ENCODE measurements at places on chromosomes 11 and 22.

DNA sequence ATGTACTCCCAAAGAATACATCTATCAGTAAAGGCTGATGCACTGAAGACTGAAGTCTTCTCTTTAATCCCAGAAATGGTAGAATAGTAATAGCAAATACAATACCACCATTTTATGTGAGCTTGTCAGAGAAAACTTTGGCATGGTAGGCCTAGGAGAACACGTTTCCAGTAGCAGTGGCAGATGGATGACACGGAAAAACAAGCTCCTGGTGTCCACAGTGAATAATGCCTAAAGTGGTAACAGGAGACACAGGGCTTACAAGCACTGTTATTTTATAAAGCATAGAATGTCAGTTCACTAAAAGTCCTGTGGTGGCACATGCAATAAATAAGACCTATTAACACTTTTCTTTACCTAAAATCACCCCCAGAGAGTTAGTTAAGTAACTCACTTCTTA is 277.6 kb downstream of the TTC28 start:
- DNase-seq: no peak

GRCh38 chr11:44198146-44198724 is 102.8 kb downstream of the EXT2 start:
- no peak for DNase-seq

DNA sequence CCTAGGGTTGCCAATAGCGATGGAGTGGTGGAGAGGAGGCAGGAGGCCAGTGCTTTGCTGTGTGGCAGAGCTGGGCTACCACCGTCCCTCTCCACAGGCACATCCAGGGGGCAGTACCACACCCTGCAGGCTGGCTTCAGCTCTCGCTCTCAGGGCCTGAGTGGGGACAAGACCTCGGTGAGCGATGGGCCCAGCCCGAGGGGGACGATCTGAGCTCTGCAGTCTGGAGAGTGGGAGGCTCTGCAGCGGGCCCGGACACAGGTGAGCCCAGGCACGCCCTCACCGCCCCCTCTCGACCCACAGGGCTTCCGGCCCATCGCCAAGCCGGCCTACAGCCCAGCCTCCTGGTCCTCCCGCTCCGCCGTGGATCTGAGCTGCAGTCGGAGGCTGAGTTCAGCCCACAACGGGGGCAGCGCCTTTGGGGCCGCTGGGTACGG is 2.5 kb downstream of the PKP3 start:
- DNase-seq: no peak

GRCh38 chr11:34149786-34150185 is 44.4 kb downstream of the NAT10 start:
- no peak for DNase-seq

DNA sequence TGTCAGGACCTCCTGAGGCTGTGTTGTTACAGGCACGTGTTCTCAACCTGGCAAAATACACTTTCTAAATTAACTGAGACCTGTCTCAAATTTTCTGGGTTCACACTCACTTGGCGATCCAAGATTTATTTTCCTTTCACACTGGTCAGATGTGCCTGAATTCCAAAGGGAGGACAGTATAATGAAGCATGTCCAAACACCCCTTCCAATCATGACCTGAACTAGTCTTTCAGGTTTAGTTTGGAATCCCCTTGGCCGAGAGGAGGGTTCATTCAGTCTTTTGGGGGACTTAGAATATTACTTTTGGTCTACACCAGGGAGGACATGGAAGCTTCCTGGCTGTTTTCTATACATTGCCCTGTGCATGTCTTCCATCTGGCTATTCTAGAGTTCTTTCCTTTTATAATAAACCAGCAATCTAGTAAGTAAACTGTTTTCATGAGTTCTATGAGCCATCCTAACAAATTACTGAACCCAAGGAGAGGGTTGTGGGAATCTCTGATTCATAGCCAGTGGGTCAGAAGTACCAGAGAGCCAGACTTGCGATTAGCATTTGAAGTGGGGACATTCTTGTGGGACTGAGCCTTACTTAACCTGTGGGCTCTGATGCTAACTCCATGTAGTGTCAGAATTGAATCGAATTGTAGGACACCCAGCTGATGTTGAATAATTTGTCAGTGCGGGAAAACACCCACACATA is 14.8 kb upstream of the TMEM216 start:
- no peak for DNase-seq

GRCh38 chr22:17774926-17775685 is 837 bp upstream of the BID start:
- no peak for DNase-seq

DNA sequence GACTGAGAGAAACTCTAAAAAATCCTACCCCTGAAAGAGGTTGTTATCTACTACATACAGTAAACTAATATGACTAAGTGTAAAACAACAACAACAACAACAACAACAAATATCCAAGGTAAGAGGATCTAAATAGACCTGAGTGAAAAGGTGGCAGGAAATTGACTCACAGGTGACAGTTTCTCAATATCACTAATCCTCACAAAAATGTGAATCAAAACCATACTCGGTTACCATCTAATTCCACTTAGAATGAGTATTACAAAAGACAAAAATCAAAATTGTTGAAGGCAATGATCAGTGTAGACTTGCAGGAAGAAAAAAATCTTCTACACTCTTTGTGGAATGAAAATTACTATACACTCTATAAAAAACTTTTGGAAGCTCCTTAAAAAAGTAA is 17.5 kb downstream of the RGL4 start:
- no peak for DNase-seq

DNA sequence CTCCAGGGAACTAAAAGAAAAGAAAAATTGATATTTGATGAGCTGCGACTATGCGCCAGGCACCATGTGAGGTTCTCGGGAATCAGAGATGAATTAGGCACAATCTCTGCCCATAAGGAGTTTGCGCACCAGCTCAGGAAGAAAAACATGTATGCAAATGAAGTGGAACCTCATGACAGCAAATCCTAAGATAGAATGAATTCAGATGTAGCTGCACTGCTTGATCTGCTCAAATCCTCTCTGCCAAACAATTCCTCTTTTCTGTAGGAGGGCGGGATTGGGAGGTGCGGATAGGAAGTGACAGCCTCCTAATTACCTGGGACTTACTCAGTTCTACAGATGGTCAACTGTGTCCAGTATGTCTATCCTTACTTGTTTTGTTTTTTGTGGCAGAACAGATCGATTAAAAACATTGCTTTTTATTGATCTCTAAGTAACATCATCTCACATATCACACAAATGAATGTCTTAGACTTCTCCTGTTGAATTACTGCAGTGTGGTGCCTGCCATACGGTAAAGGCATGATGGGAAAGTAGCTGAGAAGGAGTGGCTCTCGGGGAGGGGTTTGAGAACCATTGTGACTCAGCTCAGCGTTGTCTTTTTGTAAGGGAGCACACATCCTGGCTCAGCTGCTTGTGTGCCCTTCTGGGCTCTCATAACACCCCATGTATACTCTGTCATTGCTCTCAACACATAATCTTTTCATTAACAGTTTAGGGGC is 13.9 kb downstream of the CRTAM start:
- no peak for DNase-seq

- peak; percentile 23 for DNase-seq
These were observed 26.7 kb downstream of the FLI1 start for GRCh38 chr11:128720522-128720985.

GRCh38 chr11:73716153-73717056 is 44.5 kb downstream of the RAB6A start:
- DNase-seq: no peak

- DNase-seq: no peak
These were observed 52.9 kb upstream of the FBXO3 start for GRCh38 chr11:33827206-33827605.

GRCh38 chr11:12456651-12457579 is 79.5 kb downstream of the PARVA start:
- DNase-seq: no peak

DNA sequence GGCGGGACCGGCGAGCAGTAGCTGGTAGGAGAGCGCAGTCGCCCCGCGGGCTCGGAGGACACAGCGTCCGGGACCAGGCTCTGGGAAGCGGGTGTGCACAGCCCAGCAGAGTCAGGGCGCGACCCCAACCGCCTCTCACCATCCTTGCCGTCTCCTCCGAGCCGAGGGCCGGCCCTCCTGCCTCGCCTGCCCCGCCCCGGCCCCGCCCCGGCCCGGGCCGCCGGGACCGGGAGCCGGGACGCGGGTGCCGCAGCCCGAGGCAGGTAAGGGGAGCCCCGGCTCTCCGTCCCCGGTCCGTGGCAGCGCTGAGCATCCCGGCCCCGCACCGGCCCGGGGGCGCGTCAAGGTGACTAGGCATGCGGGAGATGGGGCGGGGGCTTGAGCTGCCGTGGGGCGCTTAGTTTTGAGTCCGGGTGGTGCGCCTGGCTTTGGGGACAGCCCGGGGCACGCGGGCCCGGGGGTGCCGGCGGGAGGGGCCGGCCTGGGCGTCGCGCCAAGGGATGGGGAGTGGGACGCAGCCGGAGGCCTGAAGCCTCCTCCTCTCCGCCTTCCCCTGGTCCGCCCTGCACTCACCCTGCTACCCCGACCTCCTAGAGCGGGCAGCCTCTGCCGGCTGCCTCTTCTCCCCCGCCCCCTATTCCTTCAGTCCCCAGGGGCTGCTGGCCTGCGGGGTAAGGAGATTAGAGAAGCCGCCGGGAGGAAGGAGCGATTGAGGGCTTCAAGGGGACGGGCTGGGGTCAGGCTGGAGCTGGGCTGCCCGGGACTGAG is at the start of gene ABCG4:
Gene ABCG4 (plus strand): TSS at position 35 of the 768 bp plus-strand sequence. CDS start 914 bp downstream, outside the sequence.
- DNase-seq: peak; percentile 39

- no peak for DNase-seq
These were observed 262.6 kb downstream of the LARGE1 start for GRCh38 chr22:33657670-33658069.

- no peak for DNase-seq
These were observed 11.5 kb upstream of the TBC1D22A start for GRCh38 chr22:46750863-46751443.

DNA sequence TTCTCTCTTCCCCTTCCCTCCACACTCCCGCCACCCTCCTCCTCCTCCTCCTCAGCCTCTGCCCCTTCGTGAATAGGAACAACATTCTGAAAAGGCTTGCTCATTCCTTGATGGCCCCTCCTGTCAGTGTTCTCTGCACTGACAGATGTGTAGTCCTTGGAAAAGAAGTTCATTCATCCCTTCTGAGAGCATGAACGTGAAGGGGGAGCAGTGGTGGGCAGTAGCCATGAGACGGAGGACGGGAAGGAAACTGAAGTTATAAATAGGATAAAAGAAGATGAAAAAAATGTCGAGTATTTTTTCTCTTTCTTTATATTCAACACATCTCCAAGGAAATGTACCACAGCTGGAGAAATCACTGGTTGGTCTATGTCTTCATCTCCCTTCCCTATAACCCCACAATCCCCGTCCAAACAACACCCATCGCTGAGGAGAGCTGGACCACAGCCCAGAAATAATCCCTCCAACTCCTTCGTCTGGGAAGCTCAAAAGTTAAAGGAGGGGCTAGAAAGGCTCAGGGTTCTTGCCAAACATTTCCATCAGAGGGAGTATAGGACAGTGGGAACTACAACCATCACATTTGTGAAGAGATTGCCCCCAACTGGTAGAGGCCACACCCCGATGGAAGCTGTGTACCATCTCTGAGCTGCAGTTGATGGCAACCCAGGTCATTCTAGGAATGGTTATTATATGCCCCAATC is 33.5 kb downstream of the ETS1 start:
- no peak for DNase-seq

GRCh38 chr11:16167706-16168487 is 188.4 kb downstream of the SOX6 start:
- DNase-seq: no peak

DNA sequence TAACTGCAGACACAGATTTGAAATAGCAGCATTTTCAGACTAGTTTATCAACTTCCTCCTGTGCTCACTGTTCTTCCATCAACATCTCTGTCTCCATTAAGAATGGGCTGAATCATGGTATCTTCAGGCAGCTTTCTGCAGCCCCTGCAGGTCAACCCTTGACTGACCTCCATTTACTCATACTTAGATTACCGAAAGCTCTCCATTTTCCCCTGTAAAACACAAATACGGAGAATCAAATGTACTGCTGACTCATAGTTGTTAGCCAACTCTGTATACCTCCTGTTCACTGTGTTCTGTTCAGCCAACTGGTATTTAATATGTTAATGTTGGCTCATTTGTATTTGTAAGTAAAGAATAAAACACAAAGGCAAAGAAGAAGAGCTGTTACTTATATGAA is 364.0 kb downstream of the CASP12 start:
- no peak for DNase-seq

DNA sequence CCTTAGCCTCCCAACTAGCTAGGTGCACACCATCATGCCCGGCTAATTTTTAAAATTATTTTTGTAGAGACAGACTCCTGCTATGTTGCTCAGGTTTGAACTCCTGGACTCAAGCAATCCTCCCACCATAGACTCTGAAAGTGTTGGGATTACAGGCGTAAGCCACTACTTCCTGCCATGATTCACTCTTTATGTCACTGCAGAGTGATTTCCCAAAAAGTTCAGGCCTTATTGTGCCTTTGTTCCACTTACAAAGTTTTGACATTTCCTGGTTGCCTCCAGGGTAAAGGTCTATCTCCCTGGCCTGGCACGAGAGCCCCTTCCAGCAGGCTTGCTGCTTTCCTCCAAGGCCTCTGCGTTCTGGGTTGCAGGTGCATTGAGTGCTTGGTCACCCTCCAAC is 44.6 kb upstream of the RIC3 start:
- DNase-seq: no peak

GRCh38 chr11:45885921-45886721 is 670 bp downstream of the MAPK8IP1 start:
- no peak for DNase-seq

DNA sequence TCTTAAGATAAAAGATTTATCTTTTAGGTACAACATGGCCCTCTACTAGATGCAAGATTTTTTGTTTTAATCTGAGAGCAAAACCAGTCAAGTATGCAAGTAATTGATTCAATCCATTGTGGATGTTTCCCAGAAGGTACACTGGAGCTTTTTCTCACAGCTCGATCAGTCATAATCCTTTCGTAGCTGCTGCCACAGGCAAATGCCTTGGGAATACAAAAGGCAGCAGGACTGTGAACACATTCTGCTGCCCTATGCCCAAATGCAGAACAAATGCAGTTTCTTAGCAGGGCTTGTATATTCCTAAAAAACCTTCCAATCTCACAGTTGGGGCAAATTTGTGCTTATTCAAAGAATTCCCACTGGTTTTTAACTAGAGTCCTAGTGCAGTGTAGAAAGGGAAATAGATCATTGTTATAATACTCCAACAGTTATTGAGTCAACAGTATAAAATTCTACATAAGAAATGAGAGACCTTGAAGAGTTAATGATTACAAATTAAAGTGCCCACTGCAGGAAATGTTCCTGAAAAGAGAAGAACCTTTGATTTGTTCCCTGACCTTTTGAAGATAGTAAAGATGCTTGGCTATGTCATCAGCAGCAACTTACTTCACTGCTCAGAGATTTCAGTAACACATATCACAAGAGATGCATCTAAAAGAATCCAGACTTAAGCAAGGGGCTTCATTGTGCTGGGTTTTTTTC is 14.1 kb downstream of the LPXN start:
- no peak for DNase-seq

- no peak for DNase-seq
These were observed 20.5 kb downstream of the ATP6V1E1 start for GRCh38 chr22:17607891-17608521.
